ENCODE measurements at places on chromosomes 7 and 10.

GRCh38 chr10:122939856-122940543 is 14.0 kb downstream of the C10orf88 start:
- no peak for DNase-seq

- DNase-seq: no peak
Observed at GRCh38 chr7:41385996-41386395, 316.9 kb downstream of the INHBA start.

GRCh38 chr7:147193476-147193875 is 1076.9 kb downstream of the CNTNAP2 start:
- DNase-seq: no peak

- no peak for DNase-seq
Observed at GRCh38 chr10:44056206-44056605, 328.7 kb downstream of the CXCL12 start.

DNA sequence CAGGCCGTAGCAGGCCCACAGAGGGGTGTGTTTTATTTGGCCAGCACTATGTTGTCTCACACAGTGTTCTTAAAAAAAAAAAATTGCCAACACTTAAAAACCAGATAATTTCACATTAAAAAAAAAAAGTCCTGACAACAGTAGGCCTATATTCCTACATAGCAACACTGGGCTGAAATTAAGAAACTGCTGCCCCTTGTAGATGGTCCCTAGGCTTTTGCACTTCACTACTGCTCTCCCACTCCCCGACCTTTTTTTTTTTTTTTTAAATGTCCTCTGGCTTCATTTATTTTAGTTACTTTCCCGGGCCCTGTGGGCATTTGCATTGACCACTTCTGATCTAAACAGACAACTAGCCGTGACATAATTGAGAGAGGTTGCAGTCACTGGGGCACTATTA is 36.0 kb downstream of the SPAG6 start:
- no peak for DNase-seq

DNA sequence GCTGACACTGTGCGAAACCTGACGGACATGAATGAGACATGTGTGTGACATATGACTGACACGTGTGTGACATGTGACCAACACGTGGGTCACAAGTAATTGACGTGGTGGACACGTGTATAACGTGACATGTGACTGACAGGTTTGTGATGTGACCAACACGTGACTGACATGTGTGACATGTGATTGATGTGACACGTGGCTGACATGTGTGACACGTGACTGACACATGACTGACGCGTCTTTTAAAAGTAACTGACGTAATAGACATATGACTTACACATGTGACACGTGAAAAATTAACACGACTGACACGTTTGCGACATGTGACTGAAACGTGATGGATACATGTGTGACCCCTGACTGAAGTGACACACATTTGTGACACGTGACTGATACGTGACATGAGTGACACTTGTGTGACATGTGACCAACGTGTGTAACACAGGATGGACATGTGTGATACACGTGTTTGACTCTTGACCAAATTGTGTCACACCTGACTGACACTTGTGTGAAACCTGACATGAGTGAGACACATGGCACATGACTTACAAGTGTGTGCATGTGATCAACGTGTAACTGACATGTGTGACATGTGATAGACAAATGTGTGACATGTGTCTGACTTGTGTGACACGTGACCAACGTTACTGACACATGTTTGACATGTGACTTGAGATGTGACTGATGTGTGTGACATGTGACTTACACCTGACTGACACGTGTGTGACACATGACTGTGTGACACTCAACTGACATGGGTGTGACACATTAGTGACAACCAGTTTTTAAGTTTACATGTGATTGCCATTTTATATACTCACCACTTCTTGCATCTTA is 56.9 kb downstream of the ZNF92 start:
- no peak for DNase-seq

- DNase-seq: no peak
Observed at GRCh38 chr10:132685101-132685891, 100.7 kb downstream of the NKX6-2 start.

GRCh38 chr10:59582780-59583179 is 126.9 kb downstream of the SLC16A9 start:
- DNase-seq: no peak

DNA sequence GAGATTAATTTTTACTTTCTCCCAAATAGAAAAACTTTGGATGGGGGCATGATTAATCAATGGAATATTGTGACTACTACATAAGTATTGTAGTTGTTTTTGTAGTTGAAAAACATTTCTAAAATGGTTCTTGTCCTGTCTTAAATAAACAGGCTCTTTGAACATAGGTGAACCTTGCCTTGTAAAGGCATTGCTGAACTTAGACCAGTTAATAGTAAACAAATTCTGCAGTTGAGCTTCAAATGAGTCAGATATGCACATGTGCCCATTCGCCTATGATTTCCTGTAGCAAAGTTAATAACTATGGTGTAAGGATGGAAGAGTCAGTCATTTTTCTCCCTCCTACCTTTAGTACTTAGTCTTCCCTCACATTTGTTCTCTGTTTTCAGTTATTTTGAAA is 22.6 kb downstream of the CUTC start:
- DNase-seq: no peak

- no peak for DNase-seq
Observed at GRCh38 chr7:96316949-96317348, 4.9 kb downstream of the SLC25A13 start.

- no peak for DNase-seq
Observed at GRCh38 chr10:35606430-35606829, 1.3 kb downstream of the GJD4 start.

- DNase-seq: no peak
Observed at GRCh38 chr7:156184164-156184563, 371.9 kb upstream of the SHH start.

DNA sequence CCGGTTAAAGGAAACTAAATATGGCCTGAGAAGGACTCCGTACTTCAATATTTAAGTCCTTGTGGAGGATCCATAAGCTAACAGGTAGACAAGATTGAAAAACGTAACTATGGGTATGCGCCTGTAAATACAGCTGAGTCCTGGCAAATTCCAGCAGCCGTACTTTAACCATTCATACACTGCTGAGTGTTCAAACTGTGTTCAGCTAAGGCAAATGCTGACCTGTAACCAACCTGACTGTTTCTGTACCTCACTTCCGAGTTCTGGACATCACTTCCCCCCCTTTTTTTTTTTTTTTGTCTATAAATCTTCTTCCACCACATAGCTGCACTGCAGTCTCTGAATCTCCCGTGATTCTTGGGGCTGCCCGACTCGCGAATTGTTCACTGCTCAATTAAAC is 69.1 kb downstream of the SRPK2 start:
- no peak for DNase-seq
